ENCODE measurements at places on chromosomes 2 and 18. TPM values are rescaled to one million over a fixed set of nuclear protein-coding genes. Genes with fewer than 3 reads are reported as not detected.

APLF gene
- 6.8 TPM for total RNA-seq

DNA sequence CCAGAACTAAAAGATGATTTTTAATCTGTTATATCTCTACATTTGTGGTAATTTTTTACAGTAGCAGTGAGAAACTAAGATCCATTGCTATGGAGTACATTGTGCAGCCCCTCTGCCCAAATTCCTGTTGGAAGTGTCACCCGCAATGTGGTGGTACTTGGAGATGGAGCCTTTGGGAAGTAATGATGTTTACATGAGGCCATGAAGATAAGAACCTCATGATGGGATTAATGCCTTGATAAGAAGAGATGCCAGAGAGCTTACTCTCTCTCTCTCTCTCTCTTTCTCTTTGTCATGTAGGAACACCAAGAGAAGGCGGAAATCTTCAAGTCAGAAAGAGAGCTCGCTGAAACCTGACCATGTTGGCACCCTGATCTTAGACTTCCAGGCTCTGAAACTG lies 535.4 kb downstream of the PID1 start:
- DNase-seq, result no peak

DNA sequence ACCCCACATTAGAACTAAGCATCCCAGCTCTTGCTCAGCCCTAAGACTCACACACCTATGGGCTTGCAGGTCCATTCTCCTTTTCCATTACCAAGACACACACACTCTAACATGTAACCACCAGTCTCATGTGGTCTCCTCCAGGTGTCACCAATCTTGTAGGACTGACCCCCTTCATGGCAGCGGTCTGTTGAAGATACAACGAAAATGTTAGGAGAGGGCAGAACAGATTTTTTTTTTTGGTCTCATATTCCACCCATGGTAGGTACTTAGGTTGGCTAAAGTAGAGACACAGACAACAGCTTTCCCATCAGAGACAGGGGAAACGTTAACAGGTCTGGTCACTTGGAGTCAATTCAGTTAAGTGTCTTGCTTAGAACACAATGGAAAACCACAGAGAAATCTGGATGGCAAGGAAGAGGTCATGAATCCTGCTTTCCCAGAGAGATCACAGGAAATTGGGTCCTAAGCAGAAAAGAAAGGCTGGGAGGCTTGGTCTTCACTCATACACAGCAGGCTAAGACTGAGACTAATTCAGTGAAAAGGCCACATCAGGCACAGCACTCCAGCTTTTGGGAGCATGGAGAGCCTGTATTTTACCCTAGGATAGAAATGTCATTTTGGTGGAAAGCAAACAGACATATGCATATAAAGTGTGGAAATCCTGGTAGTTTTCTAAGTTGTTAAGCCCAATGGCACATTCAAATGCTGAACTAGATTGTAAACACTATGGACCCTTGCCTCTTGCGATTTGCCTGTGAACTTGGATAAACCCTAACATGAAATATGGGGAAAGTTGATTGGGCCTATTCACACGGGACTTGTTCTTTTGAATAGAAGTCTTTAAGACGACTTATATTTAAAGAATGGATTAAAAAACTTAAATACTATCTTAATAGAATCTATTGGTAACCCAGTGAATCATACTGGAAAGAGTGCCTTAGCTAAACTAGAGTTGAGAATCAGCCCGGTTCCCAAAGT lies 3.8 kb downstream of the FN1 start:
- DNase-seq, result peak; percentile 56

DNA sequence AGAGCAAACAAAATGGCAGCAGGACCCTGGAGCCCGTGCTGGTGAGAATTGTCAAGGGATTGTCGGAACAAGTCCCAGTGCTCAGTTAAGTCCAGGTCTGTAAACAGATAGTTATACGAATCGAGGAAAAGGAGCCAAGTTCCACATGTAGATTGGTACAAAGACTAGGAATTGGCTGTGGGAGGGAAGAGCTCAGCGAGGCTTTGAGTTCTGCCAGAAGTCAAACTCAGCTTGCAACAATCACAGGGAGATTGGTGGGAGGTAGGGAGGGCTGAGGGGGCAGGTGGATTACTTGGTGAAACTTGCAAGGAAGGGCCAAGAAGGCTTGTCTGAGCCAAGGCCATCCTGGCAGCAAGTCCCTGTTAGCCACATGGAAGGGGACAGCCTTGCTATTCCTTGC lies 217.8 kb upstream of the ARL4C start:
- no peak for DNase-seq

DNA sequence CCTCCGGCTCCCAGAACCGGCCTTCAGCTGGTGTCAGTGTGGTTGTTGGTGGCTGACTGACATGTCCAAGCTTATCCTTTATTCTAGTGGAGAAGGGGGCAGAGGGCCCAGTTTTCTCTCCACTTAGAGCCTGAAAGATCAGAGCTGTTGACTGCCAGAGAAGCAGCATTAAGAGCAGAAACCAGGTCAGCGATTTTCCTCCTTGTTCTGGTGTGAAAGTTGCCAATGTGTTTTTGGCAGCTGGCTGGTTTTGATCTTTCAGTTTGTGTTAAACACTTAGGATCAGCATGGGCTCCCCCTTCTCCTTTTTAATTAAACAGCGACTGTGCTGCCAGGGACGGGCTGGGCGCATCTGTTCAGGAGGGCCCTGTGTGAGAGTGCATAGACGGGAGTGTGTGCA lies 100.9 kb downstream of the ASAP2 start:
- no peak for DNase-seq

- no peak for DNase-seq
Measured at GRCh38 chr2:75594596-75594995, 33.9 kb upstream of the EVA1A start.

- DNase-seq, result peak; percentile 70
Measured at GRCh38 chr2:9139491-9140443, 66.8 kb upstream of the ASAP2 start.

PIEZO2 gene
- 1.6 TPM for total RNA-seq

DNA sequence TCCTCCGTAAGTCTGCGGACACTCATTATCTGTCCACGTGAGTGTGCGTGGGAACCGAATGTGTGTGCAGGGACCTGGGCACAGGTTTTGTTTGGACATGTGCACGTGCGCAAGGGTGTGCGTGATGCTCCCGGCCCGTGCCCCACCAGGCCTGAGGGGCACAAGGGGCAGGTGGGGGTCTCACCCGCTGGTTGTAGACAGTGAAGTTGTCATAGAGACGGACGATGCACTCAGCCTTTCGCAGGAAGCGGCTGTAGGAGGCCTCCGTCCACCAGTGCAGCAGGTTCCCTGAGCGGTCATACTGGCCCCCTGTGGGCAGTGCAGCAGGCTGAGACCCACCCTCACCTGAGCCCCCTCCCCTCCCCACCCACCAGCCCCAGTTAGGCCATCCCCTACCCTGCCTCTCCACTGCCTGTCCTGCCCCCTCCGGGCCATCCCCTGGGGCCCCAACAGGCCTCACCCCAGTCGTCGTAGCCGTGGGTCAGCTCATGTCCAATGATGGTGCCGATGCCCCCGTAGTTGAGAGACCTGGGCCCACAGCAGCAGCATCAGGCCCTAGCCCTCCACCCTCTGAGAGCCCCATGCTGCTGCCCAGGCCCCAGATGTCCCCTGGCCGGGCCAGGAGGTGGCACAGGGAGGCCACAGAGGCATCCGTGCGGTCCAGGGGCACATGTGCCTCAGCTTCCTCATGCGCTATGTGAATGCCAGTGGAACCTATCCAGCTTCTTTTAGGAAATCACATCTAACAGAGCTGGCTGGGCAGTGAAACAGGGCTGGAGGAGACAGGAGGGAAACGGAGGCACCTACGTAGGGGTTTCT lies 6.1 kb downstream of the ECEL1 start:
- no peak for DNase-seq

GRCh38 chr2:47493317-47494035 lies 90.5 kb downstream of the MSH2 start:
- DNase-seq, result no peak

ASXL3 gene
- not detected for total RNA-seq

GPC1 gene
- 69.6 TPM for total RNA-seq

GRCh38 chr2:127388423-127389164 lies 819 bp upstream of the MAP3K2 start:
- DNase-seq, result no peak

DNA sequence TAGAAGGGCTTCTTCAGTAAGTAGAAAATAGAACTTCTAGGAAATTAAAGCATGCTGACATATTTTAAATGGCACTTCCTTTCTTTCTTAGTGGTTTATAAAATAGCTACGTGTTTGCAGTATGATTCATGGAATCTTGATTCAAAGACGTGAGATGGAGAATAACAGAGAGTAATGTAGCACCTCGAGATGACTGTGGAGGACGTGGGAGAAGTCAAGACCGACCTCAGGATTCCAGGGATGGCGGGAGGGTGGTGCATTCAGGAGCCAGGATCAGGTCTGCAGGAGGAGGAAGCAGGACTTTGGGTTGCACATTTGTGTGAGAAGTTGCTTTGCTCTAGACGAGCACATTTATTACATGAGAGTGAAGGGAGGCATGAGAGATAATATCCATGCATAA lies 56.0 kb downstream of the DCDC2C start:
- DNase-seq, result no peak

- DNase-seq, result no peak
Measured at GRCh38 chr2:189440644-189440946, 679 bp upstream of the WDR75 start.

DNA sequence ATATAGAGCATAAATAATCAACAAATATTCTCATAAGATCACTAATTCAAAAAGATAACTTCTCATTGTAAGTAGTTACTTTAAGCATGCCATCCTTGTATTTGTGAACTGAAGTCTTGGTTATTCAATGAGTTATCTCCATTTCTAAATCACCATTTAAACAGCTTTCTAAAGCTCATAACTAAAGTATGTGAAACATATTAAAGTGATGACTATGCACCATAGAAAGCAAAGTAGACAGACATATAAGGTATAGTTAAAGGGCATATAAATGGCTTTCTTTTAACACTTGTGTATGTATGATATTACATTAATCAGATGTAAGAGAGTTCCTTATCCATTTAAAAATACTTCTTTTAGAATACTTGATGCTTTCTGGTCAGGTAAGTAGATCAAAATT lies 83.5 kb downstream of the IKZF2 start:
- no peak for DNase-seq

- DNase-seq, result no peak
Measured at GRCh38 chr2:61647044-61647443, 108.9 kb upstream of the XPO1 start.

DNA sequence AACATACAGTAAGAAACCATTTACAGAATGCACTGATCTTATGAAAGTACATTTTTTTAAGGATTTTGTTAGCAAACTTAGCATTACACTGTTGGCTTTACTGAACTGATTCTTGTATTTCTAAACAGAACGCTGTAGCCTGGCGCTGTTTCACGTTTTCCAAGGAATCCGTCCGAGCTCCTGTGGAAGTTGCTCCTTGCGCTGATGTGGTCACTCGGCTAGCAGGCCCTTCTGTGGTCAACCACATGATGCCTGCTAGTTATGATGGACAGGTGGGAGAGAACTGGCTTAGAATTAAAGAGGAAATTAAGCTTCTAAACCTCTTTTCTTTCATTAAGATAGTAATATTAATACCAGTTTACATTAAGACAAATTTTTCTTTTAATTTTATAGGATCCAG lies 76.8 kb downstream of the CEP192 start:
- no peak for DNase-seq

DNA sequence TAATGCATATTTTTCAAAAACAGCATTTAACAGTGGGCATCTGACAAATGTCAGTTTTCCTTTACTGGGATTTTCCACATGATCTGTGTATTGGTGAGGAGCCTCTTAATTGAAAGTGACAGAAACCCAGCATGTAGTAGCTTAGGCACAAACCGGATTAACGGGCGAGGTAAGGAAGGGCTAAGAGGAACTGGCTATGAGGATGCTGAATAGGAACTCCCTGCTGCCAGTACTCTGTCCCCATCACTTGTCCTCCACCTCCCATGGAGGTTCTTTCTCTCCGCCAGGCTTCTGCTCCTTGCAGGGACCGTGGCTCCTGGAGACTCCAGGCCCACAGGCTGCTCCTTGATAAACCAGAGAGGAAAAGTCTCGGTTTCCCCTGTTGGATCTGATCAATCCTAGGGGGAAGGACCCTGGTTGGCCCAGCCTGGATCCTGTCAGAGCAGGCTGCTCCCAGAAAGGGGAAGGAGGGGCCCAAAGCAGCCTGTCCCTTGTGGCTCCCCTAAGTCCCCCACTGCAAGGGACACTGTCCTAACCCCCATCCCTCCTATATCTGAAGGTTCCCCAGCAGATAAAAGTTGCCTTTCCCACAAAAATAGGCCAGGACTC lies 10.3 kb downstream of the TEX44 start:
- no peak for DNase-seq
